ENCODE measurements at places on chromosomes 3 and 15.
A peak's percentile ranks its signal among the peaks of the same experiment; 100 is the strongest.

GRCh38 chr3:45552794-45553371 is 41.7 kb upstream of the LIMD1 start:
- no peak for DNase-seq

GRCh38 chr3:159604151-159604581 is 384.5 kb upstream of the IL12A start:
- DNase-seq, result no peak

- peak; percentile 36 for DNase-seq
Measured at GRCh38 chr3:10192953-10193691, 28.4 kb downstream of the IRAK2 start.

GRCh38 chr3:38054499-38055001 is 15.5 kb downstream of the DLEC1 start:
- DNase-seq, result no peak

DNA sequence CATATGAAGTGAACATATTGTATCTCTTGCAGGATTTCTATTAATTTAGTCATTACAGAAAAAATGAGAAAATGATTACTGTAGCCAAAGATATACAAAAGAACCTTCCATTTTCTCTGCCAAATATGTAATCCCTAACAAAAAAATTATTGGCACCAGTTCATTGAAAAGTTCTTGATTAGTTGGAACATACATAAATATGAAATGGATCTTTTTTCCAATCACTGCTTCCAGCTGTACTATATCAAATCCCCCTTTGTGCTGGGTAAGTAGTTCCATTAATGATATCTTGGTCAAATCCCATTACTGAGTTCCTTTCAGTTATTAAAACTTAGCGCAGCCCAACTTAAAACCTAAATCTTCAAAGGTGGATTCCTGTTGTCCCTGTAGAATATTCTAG is 263.8 kb downstream of the SLC9A9 start:
- DNase-seq, result no peak

GRCh38 chr3:152197451-152197850 is 71.3 kb upstream of the MBNL1 start:
- no peak for DNase-seq

DNA sequence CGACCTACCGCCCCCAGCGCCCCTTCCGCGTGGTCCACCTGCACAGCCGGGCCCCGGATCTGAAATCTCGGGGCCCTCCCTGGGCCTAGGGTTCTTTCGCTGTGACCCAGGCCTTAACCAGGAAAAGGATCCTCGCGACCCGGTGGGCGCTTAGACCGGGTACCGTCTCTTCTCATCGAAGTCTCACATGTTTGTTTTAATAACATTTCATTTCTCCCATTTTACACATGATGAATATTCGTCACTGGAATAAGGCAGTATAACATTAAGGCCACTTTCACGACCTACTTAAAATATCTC is 277 bp upstream of the DALRD3 start:
- DNase-seq, result no peak

DNA sequence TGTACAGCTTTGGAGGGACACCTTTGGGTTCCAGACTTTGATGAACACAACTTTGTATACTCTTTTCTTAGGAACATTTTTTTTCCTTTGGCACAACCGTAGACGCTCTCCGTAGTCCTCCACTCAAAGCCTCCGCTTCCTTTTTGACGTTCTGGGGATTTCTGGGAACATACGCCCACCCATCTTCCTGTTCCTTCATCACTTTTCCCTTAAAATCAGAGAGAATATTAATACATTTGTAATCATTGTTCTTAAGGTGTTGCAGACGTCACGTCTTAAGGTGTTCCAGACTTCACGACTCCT is 405 bp upstream of the SPG21 start:
- no peak for DNase-seq

DNA sequence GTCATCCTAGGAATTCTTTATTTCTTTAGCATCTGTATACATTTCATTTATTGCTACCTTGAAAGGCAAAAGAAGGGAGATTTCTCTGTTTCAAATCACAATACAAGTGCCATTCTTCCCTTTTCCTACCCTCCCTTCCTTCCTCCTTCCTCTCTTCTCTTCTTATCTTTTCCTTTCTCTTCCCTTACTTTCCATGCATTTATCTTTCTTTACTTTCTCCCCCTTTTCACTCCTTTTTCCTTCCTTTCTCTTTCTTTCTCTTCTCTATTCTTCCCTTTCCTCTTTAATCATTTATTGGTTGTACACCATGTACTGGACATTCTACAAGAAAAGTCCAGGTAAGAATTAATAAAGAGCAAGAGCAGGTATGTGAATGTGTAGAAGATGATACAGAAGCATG is 251.0 kb upstream of the PEX5L start:
- no peak for DNase-seq

DNA sequence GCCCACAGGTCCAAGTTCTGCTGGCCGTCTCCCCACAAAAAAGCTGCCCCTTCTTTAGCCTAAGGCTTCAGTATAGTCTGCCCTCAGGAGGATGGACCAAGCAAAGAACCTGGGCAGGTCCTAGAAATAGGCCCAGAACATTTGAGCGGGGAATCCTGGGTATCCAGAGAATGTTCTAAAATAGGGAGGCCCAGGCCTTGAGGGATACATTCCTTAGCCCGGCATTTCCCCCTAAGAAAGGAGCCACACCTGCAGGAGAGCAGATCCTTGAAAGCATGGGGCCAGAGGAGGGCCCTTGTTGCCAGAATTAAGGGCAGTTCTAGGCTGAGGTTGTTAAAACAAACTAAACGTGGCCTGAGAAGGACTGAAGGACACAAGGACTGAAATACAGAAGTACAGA is 20.6 kb upstream of the MEX3B start:
- DNase-seq, result no peak

DNA sequence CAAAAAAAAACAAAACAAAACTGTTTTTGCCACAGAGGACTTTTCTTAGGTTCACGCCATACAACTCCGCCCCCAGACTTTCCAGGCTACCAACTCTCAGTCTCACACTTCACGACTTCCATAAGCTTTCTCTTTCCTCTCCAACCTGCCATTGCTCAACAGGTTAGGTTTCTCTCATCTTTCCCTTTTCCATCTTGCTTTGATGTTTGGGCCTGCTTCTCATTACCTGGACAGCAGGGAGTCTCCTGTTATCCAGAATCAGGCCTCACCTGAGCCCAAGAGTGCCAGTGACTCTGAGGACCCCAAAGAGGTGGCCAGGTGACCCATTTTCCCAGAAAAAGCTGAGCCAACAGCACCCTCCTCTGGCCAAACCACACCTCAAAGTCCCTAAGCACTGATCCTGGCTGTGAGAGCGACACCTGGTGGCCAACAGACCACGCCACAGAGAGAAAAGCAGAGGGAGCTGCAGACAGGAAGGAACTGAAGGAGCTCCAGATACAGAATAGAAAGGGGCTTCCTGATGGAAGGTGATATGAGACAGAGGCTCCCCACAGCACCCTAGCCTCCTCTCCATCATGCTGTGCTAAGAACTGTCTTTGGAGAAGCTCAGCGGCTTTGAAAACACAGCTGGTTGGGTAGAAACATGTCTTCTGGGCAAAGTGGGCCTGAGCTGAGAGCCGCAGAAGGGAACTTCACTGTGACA is 4.0 kb downstream of the CCDC51 start:
- DNase-seq, result peak; percentile 79

DNA sequence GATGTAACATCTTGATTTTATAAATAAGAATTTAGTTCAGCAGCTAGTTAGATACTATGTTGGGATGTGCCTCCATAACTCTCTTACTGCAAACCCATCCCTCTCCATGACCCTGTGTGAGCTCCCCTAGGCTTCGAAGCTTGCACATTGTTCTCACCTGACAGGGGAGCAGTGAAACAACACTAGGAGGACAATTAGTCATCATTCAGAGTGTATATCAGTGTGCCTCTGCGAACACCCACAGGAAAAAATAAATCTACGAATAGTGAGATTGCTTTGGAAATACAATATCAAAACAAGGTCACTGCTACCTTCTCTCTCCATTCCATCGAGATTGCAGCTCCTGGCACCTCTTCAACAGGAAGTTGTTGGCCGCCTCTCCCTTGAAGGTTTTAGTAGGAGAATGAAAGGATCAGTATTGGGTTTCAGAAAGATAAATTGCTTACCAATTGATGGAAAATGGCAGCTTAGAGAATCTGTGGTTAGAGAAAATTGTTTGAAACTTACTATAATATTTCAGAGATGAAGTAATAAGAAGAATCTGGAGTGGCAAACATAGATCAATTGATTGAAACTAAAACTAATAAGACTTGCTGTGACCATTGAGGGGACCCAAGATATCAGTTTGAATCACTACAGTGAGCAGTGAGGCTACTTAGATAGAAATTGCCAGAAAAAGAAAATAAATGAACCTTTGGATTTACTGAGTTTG is 103.2 kb downstream of the CHL1 start:
- no peak for DNase-seq

DNA sequence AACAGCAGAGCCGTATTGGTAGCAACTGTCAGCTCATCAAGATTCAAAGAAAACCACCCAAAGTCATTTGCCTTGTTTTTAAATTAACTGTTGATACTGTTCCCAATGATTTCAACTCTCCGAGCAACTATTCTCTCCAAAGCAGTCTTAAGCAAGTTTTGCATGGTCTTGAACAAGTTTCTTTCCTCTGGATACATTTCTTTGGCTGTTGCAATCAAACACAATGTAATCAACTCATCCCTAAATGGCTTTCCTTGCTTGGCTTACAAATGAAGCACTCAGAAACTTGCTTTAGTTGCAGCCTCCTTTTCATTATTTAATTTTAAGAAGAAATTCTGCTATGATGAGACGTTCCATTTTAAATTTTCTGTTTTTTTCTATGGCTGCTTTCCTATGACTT is 15.5 kb upstream of the MUC13 start:
- no peak for DNase-seq

GRCh38 chr3:40169983-40170382 is 139.5 kb upstream of the EIF1B start:
- DNase-seq, result no peak

- DNase-seq, result no peak
Measured at GRCh38 chr3:170977949-170978745, 48.4 kb downstream of the SLC2A2 start.

- no peak for DNase-seq
Measured at GRCh38 chr3:55161231-55161630, 233.4 kb upstream of the LRTM1 start.

DNA sequence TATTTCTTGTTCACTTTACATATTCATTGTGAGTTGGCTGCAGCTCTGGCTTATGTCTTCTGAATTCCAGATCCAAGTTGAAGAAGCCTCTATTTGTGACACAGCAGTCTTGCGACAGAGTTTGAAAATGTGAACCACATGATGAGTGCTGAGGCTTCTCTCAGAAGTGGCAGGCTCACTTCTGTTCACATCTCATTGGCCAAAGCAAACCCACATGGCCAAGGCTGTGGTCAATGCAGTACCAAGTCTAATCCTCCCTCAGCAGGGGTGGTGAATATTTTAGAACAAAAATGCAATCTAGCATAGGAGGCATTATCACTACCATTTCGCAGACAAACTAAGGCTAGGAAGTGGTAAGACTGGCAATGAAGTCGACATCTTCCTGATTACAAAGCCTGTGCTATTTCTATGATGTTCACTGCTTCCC is 45.2 kb downstream of the CDCP1 start:
- DNase-seq, result no peak

All from HEK293T (cell line).